Astrocyte (in vitro differentiated cells and primary cell): ENCODE measurements at places on chromosomes 2 and 18.

DNA sequence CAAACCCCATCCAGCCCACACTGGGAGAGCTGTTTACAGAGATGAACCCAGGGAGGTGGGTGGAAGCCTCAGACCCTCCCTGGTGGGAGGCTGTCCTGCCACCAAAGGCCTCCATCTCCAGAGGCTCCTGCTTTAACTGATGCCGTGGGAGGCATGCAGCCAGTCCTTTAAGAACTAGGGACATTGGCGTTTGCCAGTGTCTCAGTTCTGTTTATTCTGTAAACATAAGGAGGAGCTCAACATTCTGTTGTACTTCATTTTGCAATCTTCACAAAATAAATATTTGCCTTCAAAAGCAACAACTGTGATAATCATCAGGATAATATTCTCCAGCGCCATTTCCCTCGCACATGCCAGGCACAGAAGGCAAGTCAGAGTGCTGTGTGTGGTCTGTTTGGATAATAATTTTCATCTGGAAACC, 6.8 kb downstream of the EDAR start:
- no peak for DNase-seq

DNA sequence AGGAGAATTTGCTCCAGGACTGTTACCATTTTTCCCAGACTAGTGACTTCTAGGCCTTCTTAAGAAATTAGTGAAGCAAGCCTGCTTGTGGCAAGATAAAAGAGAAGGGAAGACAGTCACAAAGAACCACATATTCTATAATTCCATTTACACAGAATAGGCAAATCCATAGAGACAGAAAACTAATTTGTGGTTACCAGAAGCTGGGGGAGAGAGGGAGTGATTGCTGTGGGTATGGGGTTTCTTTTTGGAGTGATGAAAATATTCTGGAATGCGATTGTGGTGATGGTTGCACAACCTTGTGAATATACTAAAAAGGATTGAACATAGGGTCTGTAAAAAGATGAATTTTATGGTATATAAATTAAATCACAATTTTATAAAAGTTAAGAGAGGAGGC, 37.5 kb upstream of the SIX2 start:
- peak; percentile 66 for DNase-seq

- peak; percentile 63 for DNase-seq
Observed at GRCh38 chr2:32715391-32715841, 87.6 kb downstream of the TTC27 start.

DNA sequence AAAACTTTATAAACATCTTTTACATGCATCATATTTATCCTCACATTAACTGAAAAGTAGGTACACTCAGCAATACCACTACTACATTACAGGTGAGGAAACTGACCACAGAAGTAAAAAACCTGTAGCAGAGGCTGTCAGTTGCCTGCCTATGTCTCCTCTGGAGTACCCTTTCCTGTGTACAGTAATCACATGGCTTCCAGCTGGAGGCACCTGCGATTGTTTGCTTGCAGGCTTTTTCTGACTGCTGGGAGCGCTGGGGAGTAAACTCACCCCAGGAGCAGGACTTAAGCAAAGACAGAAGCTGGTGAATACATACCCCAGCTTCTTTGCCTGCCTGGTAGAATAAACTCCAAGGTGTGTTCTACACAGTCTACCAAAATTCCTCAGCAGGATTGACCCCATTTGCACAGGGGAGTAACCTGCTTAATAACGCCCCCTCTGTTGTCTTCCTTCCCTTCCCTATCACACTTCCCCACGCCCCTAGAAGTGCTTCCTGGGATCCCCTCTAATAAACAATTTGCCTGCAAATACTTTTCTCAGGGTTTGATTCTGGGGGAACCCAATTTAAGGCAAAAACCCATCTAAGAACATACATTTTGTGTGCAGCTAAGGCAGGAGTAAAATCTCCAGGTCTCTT, 138.9 kb downstream of the PTH2R start:
- DNase-seq, result no peak

DNA sequence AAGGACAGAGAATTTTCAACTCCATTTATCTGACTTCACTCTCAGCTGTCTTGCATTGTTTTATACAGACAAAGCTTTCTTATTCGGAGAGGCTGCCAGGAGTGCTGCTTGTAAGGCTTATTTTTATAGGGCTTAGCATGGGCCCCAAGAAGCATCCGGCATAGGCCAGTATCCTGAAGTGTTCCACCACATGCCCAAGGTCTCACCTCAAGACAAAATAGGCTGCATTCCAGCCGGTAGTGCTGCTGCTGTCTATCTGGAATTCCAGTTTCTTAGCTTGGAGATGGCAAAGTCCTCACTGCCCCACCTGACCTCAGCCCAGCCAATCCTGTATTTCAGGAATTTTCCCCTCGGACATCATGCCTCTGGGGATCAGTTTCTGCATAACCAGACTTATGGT, 47.6 kb upstream of the MCFD2 start:
- no peak for DNase-seq

GRCh38 chr18:34158881-34159690, 65.6 kb downstream of the NOL4 start:
- DNase-seq, result peak; percentile 29

GRCh38 chr2:124092651-124093050, 67.6 kb downstream of the CNTNAP5 start:
- no peak for DNase-seq

GRCh38 chr2:167289651-167290410, 401.6 kb downstream of the XIRP2 start:
- DNase-seq, result peak; percentile 5

GRCh38 chr2:219309278-219309677, at the start of gene PTPRN:
PTPRN (minus strand) TSS chr2:219309401; CDS start chr2:219309332, 69 bp downstream.
- peak; percentile 79 for DNase-seq

- DNase-seq, result peak; percentile 100
Observed at GRCh38 chr2:234981197-234982095, 29.6 kb downstream of the SH3BP4 start.

DNA sequence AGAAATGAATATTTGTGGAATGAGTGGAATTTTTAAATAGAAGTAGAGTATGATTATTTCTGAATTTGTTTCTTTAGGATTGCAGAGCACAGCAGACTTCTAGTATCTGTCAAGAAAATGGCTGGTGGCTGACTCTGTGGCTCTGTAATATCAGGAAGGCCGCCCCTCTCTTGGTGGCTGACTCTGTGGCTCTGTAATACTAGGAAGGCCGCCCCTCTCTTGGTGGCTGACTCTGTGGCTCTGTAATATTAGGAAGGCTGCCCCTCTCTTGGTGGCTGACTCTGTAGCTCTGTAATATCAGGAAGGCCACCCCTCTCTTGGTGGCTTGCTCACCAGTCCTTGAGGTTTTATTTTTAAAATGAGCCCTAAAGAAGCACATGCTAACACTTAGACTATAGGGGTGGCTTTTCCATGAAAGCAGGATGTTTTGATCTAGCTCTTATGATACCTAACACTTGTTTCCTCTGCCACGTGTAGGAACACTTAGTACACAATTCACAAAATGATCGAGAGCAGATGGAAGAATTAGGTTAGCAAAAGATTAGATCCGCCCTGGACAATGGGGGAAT, 85.1 kb upstream of the TTC39C start:
- no peak for DNase-seq

GRCh38 chr2:28592481-28592880, 96.6 kb downstream of the PLB1 start:
- DNase-seq, result no peak

DNA sequence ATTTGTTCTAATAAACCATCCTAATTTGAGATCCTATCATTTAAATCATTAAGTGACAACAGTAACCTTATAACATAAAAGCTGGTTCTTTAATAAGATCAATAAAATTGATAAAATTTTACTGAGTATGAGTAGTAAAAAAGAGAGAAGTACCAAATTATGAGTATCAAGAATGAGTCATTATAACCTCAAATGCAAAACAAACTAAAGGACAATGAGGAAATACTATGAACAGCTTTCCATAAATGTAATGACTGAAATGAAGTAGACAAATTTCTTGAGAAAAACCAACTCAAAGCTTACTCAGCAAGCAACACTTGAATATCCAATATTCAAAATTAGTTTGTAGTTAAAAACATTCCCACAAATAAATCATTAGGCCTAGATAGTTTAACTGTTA, 433.0 kb downstream of the ZEB2 start:
- DNase-seq, result peak; percentile 45

DNA sequence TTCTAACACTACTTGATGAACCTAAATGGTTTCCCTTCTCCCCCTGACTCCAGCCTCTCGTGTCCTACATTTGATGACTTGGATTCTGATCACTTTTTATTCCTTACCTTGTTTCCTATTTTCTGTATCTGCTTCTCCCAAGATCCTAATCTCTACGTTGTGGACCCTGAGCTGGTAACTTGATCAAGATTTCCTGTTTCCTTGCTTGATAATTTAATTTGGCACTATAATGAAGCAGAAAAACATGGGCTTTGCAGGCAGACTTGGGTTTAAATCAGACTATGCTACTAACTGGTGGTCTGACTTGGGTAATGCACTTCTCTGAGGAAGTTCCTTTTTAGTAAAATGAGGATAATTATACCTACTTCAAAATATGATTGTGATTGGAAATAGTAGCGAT, 11.7 kb upstream of the FBXO11 start:
- no peak for DNase-seq

- DNase-seq, result no peak
Observed at GRCh38 chr2:133247631-133248030, 320.6 kb downstream of the NCKAP5 start.

DNA sequence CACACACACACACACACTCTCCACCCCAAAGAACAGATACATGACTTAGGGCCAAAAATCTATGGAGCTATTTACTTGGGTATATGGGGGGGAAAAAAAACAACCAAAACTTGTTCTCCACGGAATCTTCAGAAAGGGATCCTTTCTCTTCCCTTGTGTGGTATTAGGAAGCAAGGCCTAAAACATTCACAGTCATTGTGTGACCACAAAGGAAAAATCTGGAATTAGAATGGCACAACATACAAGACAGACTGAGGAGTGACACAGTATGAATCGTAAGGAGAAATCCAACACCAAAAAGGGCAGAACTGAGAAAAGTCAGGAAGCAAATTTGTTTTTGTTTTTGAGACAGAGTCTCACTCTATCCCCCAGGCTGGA, 70.3 kb downstream of the ASXL2 start:
- peak; percentile 33 for DNase-seq

- DNase-seq, result peak; percentile 67
Observed at GRCh38 chr2:136006658-136007057, 21.2 kb upstream of the DARS1 start.

GRCh38 chr2:227188292-227188691, 23.9 kb downstream of the COL4A3 start:
- peak; percentile 53 for DNase-seq

DNA sequence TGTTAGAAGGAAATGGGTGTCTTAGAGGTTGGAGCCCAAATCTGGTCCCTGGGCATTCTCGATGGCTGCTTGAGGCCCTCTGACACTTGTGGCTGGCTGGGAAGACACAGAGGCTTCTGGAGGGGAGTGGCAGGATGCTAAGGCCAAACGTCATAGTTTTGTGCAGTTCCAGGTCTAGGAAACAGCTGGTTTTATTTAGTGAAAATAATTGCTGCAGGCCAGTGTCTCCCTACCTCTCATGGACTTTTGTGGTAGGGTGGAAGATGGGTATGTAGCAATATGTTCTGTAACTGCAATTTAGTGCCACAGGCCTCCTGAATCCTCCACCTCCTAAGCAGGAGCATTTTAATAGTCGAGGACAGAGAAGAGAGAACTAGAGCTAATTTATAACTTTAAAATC, 32.2 kb upstream of the SPRED2 start:
- no peak for DNase-seq

DNA sequence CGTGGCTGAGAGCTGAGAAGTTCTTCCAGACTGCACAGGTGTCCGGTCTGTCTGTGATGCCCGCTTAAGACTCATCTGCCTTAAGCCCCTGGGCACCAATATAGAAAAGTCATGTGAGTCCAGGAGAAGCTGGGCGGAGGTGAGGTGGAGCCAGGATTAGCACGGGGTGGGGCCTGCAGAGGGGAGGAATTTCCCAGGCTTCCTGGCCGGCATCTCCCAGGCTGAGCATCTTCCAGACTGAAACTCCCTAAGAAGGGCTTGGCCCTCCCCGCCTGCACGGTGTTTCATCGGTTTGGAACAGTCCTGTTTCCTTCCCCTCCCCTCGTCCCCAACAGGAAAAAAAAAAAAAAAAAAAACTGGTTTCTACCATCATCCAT, 270.3 kb downstream of the ATAD2B start:
- no peak for DNase-seq

- no peak for DNase-seq
Observed at GRCh38 chr18:78769502-78770105, 210.0 kb upstream of the SALL3 start.

GRCh38 chr2:71291398-71291797, 40.2 kb upstream of the ZNF638 start:
- no peak for DNase-seq

DNA sequence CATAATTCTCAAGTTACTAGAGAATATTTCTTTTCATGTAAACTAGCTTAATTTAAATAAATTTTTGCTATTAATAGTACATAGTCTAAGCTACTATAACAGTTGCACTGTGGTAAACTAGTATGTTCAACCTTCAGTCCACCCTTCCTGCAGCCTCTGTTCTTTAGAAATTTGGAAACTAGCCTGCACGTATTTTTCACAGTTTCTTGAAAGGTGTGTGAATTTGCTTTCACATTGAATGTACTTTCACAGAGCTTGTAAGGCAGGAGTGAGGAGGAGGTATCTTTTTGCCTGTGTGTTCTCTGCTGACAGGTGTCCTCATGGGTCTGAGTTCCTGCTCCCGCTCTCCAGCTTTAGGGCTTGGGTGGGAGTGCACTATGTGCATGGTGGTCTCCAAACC, 117.5 kb downstream of the ATP9B start:
- no peak for DNase-seq

- DNase-seq, result no peak
Observed at GRCh38 chr2:79025421-79025820, at the start of gene REG3G. REG3G (plus strand) TSS chr2:79025702; CDS start chr2:79026094, 392 bp downstream.

GRCh38 chr2:100615471-100615870, 52.7 kb downstream of the PDCL3 start:
- DNase-seq, result no peak

GRCh38 chr2:207796585-207797350, 27.1 kb upstream of the FZD5 start:
- no peak for DNase-seq

GRCh38 chr2:144320491-144320890, 199.4 kb downstream of the ZEB2 start:
- peak; percentile 48 for DNase-seq

GRCh38 chr2:98458207-98458606, 13.5 kb downstream of the INPP4A start:
- no peak for DNase-seq

GRCh38 chr2:2399396-2399795, 68.3 kb upstream of the MYT1L start:
- no peak for DNase-seq

DNA sequence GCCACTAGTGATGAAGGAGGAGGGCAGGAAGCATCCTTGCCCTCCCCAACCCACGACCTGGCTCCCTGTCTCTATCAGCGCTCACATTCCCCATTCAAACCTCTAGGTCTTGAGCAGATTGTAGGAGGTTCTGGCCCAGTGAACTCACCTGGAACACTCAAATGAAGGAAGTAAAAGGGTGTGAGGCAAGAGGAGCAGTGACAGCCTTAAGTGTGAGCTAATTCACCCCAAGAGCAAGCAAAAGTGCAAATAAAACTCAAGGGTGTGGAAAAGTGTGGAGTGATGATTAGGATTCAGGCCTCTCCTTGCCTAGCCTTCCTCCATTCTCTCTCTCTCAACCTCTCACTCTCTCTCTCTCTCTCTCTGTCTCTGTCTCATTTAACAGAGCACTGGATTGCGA, 41.0 kb downstream of the CYBRD1 start:
- no peak for DNase-seq

- DNase-seq, result no peak
Observed at GRCh38 chr2:232646726-232647125, 13.3 kb downstream of the EFHD1 start.
